Stimulated activated CD4-positive, alpha-beta T cell treated with anti-CD3 and anti-CD28 coated beads, Interleukin-1b, Interleukin-23, amount 100 ng/mL, for 1 hour (primary cell): ENCODE measurements at places on chromosomes 13 and 19.

GRCh38 chr13:36000028-36000427 lies 131.2 kb downstream of the DCLK1 start:
- no peak for DNase-seq

- DNase-seq, result no peak
Observed at GRCh38 chr19:51514866-51515481, 13.4 kb upstream of the SIGLEC12 start.

DNA sequence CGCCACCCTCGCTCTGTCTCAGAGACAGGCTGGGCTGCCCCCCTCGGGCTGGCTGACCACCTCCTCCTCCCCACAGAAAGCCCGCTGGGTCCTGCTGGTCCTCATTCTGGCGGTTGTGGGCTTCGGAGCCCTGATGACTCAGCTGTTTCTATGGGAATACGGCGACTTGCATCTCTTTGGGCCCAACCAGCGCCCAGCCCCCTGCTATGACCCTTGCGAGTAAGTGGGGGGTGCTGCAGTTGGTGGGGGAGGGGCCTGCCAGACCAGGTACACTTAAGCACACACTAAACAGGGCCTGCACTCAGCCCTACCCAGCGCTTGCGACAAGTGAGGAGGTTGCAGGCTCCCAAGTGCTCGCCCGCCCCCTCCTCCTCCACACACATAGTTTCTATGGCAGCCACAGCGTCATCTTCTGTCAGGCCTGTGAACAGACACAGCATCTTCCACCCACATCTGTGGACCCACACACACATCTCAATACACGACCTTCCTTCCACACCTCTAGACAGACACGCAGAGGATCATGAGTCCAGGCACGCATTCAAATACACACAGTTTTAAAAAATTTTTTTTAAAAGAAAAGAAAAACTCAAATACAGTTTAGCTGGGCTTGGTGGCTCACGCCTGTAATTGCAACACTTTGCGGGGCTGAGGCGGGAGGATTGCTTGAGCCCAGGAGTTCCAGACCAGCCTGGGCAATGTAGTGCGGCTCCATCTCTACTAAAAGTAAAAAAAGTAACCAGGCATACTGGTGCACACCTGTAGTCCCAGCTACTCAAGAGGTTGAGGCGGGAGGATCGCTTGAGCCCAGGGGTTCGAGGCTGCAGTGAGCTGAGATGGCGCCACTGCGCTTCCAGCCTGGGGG lies 18.4 kb downstream of the PLD3 start:
- DNase-seq, result no peak

- no peak for DNase-seq
Observed at GRCh38 chr13:49053215-49053614, 77.5 kb downstream of the FNDC3A start.

- peak; percentile 82 for DNase-seq
Observed at GRCh38 chr19:10315335-10316214, at the start of gene FDX2. TSS of gene FDX2 (minus strand) at chr19:10316015. CDS start at chr19:10315996, 19 bp downstream.

DNA sequence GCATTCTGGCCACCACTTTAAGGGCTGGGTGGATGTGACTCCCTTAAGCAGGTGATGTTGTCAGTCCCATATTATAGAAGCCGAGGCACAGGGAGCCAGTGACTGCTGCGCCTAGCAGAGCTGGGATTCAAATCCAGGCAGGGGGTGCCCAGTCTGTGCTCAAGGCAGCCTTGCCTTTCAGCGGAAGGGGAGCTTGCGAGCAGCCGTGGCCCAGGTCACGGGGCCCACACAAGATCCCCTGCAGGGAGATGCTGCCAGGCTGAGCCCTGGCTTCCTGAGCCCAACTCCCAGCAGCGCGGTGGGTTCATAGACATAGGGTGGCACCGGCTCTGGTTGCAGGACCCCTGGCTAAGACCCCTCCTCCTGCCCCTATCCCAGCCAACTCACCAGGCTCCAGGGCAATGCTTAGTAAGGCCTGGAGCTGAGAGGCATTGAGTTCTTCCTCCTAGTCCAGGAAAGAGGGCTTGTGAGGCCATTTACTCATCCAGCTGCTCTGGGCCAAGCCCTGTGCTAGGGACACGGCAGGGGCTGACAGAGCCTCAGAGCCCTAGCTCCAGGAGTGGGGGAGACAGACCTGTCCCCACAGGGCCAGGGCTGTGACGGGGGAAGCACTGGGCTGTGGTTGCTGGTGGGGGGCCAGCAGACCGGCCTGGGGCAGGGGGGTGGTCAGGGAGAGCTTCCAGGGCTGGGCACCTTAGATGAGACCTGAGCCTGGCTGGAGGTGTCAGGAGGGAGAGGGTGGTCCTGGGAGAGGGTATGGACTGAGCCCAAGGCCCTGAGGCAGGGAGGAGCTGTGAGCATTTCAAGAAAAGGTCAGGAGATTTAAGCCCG lies 9.6 kb downstream of the CAPN12 start:
- DNase-seq, result no peak

- no peak for DNase-seq
Observed at GRCh38 chr13:112103260-112103838, 36.4 kb downstream of the SOX1 start.

GRCh38 chr13:26071691-26072090 lies 19.9 kb upstream of the SHISA2 start:
- DNase-seq, result no peak

DNA sequence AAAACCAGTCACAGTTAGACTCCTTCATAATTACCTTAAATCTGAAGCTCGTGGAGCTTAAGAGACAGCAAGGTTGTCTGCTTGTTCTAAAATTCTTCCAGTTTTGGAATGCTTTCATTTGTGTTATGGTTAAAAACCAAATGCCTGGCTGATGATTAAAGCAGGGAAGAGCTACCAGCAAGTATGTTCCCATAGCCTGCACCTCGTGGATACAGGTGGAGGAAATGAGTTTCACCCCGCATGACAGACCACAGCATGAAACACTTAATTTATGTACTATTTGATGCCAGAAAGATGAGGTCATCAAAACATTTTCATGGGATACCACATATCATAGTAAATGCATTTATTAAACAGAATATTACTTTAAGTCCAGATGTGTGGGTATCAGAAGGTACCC lies 416 bp upstream of the DOCK9 start:
- DNase-seq, result no peak

DNA sequence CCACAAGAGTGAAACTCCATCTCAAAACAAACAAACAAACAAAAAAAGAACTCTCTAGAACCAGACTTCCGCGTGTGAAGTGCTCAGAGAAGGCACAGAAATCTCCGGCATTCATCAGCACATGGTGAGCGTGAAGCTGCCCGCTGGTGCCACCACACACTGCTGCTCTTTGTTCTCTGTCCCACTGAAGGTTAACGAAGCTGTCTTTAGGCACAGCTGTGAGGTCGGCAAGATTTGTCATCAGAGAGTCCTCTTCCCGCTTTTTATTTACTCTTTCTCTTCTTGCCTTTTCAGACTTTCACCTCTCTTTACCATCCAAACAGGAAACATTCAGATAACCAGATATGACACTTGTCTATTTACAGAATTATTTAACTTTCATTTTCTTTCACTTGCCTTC lies 115.2 kb upstream of the ARGLU1 start:
- no peak for DNase-seq

GRCh38 chr13:41788552-41788951 lies 172.4 kb downstream of the VWA8 start:
- no peak for DNase-seq

DNA sequence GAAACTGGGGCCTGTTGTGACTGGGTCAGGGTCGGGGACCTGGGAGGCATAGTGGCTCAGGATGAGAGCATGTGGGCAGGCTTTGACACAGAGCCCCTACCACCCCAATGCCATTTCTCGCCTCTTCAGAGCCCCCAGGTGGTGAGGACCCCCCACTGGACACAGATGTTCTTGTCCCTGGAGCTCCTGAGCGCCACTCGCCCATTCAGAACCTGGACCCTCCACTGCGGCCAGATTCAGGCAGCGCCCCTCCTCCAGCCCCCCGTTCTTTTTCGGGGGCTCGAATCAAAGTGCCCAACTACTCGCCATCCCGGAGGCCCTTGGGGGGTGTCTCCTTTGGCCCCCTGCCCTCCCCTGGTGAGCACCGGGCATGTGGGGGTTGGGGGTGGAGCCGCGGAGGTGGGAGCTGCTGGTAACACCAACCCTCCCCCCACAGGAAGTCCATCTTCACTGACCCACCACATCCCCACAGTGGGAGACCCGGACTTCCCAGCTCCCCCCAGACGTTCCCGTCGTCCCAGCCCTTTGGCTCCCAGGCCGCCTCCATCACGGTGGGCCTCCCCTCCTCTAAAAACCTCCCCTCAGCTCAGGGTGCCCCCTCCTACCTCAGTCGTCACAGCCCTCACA lies 10.4 kb downstream of the IGFLR1 start:
- DNase-seq, result no peak

DNA sequence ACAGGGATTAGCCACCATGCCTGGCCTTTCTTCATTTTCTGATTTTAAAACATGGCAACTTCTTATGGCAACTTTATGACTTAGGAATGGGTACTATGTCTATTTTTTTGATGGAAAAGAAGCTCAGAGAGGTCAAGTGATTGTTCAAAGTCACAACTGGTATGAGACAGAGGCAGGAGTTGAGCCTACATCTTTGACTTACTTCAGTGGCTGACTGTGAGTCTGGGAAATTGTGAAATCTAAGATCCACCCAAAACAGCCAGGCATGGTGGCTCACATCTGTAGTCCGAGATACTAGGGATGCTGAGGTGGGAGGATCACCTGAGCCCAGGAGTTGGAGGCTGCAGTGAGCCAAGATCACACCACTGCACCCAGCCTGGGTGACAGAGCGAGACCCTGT lies 2.4 kb upstream of the ACTL9 start:
- no peak for DNase-seq

DNA sequence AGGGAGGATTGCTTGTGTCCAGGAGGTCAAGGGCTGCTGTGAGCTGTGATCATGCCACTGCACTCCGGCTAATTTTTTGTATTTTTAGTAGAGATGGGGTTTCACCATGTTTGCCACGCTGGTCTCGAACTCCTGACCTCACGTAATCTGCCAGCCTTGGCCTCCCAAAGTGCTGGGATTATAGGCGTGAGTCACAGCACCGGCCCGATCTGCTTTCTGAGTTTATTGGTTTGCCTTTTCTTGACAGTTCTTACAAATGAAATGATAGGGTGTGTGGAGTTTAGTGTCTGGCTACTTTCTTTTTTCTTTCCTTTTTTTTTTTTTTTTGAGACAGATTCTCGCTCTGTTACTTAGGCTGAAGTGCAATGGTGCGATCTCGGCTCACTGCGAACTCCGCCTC lies 848 bp downstream of the C19orf44 start:
- no peak for DNase-seq

- DNase-seq, result no peak
Observed at GRCh38 chr13:29774830-29775229, 75.6 kb downstream of the UBL3 start.

GRCh38 chr19:42928896-42929295 lies 8.1 kb downstream of the PSG7 start:
- no peak for DNase-seq
